ENCODE measurements at places on chromosomes 4 and X. TPM values are rescaled to one million over a fixed set of nuclear protein-coding genes. Genes with fewer than 3 reads are reported as not detected.

DNA sequence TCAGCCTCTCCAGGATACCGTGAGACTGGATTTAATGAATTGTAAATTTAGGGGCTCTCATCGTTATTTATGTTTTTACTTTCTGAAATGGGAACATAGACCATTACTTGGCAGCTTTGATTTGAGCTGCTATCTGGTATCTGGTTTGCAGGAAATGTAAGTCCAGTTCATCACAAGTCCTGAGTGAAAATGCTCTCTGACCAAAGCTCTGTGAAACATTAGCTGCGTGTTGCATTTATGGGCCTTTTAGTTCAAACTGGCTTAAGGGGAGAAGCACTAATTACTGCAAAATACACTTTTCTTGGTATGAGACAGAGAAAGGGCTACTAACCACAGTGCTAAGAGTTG is 420 bp downstream of the CC2D2A start:
- no peak overlapping the region for H3K27ac ChIP-seq
- H3K36me3 ChIP-seq: no peaks in the 10 kb centered on the region
- peak overlapping the region; percentile 29 for H3K4me3 ChIP-seq
- no peaks in the 10 kb centered on the region for H3K27me3 ChIP-seq

DNA sequence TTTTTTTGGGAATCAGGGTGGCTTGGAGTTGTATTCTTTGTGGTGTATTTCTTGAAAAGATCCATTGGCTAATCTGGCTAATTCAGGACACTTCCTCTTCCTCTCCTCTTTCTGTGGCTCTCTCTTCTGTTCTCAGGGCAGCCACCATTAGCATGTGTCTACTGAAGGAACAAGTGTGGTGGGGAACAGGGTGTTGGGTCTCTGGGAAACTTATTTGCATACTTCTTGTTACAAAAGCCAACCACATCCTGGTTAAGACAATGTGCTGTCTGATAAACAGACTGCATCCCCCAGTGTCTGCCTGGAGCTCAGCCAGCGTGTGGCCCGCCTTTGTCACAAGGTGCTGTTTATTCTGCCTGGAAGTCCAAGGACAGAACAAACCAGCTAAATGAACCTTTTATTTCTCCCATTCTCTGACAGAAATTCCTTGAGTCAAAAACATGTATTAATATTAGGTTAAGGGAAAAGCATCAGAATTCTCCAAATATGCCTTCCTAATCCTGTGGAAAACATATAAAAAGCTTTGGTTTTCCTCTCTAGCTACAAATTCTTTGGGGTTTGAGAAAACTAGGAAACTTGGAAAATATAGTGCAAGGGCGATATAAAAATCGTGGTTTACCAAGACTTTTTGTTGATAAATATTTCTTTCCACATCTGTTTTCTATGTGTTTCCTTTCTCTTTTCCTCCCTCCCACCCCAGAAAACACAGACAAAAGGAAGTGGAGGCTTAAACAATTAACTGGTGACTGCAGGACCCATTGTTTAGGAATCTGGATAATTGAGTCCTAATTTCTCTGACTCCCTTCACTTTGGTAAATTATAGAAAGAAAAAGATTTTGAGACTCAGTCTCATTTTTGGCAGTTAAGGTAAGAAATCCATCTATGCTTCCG is 203.6 kb downstream of the SPRY1 start:
- H3K4me3 ChIP-seq: no peak overlapping the region
- H3K4me1 ChIP-seq: peaks cover 19% of the 10 kb centered on the region
- no peak overlapping the region for H3K27ac ChIP-seq
- H3K27me3 ChIP-seq: no peaks in the 10 kb centered on the region

The USP17L21 gene
- not detected for total RNA-seq

DNA sequence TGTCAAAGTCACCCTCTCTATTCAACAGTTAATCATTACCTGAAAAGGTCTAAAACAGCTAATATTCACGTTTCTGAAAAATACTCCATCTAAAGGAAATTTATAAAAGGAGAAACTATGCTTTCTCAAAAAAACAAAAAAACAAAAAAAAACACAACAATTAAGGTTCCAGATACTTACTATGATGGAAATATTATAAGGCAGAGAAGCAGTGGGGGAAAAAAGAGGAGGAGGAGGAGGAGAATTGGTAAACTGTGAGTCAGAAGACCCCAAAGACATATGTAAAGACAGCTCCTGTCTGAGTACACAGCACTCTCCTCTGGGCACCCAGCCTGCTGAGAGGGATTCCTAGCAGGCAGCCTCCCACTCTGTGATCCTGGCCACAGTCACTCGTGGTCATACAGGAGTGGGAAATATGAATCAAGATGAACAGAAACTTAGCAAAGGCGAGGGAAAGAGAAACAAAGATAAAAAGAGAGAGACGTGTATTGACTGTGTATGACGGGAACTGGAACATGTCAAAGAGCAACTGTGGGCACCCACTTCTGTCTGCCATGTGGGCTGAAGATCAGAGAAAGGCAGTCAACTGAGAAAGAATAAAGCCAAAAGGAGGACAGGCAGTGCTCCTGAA is 12.5 kb downstream of the KLHL15 start:
- peaks cover 3% of the 10 kb centered on the region for H3K36me3 ChIP-seq
- H3K4me1 ChIP-seq: peaks cover 5% of the 10 kb centered on the region
- H3K27me3 ChIP-seq: no peaks in the 10 kb centered on the region
- peak overlapping the region; percentile 64 for H3K27ac ChIP-seq
- peak; percentile 35 for DNase-seq

The F8A2 gene
- total RNA-seq: not detected

DNA sequence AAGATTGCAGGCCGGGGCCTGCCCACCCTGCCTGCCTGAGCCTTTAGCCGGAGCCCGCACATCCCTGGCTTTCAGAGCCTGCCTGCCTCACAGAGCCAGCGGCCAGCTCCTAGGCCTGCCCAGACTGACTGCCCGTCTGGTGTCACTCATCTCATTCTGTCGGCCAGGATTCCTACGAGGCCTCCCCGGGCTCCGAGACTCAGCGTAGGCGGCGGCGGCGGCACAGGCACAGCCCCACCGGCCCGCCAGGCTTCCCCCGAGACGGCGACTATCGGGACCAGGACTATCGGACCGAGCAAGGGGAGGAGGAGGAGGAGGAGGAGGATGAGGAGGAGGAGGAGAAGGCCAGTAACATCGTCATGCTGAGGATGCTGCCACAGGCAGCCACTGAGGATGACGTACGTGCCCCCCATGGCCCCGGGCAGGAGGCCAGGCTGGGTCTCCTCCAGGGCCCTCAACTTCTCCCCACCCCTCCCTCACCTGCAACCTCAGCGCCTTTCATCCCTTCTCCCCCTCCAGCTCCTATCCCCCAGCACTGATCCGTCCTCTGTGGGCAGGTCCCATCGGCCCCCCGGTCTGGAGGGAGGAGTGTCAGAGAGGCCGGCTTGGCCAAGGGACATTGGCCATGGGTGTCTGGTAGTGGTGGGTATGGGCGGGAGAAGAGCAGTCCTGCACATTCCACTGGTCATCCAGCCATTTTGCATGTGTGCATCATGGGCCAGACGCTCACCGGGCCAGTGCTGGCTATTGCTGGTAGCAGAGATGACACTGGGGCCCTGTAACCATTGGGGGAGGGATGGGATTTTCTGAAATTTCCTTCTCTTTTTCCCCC is 22.6 kb upstream of the UBA1 start:
- no peak overlapping the region for H3K27ac ChIP-seq
- H3K27me3 ChIP-seq: no peaks in the 10 kb centered on the region

GRCh38 chr4:25949173-25949748 is 35.2 kb downstream of the SMIM20 start:
- DNase-seq: no peak
- no peak overlapping the region for H3K4me3 ChIP-seq
- H3K27me3 ChIP-seq: no peaks in the 10 kb centered on the region
- H3K36me3 ChIP-seq: no peaks in the 10 kb centered on the region

GRCh38 chrX:55524487-55524886 is 34.8 kb upstream of the USP51 start:
- no peaks in the 10 kb centered on the region for H3K36me3 ChIP-seq
- DNase-seq: no peak
- no peak overlapping the region for H3K4me3 ChIP-seq
- no peak overlapping the region for H3K27ac ChIP-seq

- no peak for DNase-seq
- H3K4me3 ChIP-seq: no peak overlapping the region
- H3K4me1 ChIP-seq: no peaks in the 10 kb centered on the region
These were observed 69.9 kb downstream of the CHIC2 start for GRCh38 chr4:53994382-53995102.

DNA sequence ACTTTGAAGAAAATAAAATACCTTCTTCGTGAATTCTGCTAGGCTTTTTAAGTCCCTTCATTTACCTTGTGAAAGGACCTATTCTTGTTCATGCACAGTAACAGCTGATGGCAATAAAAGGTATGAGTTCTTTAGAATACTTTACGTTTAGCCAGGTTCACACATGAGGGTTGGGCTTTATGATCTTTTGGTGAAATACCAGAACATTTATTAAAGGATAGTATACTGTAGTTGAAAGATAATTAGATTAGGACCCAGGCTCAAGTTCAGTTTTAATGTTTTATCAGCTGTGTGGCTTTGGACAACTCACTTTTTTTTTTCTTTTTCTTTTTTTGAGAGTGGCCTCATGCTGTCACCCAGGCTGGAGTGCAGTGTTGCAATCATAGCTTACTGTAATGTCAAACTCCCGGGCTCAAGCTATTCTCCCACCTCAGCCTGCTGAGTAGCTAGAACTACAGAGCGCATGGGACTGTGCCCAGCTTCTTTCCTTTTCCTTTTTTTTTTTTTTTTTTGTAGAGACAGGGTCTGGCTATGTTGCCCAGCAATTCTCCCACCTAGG is 28.2 kb upstream of the NEIL3 start:
- H3K27me3 ChIP-seq: no peaks in the 10 kb centered on the region
- no peak for DNase-seq
- no peak overlapping the region for H3K4me3 ChIP-seq
- no peaks in the 10 kb centered on the region for H3K36me3 ChIP-seq
- H3K4me1 ChIP-seq: peaks cover 12% of the 10 kb centered on the region
- H3K27ac ChIP-seq: no peak overlapping the region

DNA sequence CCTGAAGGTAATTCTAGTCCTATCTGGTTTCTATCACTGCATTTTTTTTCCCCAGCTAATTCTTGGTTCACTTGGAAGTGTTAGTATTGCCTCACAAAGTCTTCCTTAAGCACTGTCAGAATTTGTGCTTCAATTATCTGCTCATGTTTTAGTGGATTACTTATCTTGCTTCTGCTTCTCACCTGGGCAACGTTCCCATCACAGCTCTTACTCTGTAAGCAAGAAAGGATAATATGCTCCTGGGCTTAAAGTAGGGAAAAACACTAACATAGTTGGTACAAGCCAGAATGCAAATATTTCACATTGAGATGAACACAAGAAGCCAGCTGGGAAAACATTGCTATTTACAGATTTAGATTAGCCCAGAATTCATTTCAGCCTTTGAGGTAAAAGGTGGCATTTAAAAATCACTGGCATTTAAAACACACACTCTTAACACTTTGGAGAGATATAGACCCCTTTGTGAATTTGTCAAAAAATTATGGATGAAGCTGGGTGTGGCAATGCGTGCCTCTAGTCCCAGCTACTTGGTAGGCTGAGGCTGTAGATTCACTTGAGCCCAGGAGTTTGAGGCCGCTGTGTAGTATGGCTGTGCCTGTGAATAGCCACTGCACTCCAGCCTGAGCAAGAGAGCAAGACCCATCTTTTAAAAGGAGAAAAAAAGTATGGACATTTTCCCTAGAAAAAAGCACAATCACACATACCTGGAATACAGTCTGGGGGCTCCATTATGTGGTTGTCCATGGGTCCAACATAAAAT is 6.6 kb upstream of the PTPN13 start:
- DNase-seq: no peak
- H3K4me3 ChIP-seq: no peak overlapping the region
- H3K4me1 ChIP-seq: no peaks in the 10 kb centered on the region

- H3K27me3 ChIP-seq: peaks cover 25% of the 10 kb centered on the region
- DNase-seq: peak; percentile 23
- H3K36me3 ChIP-seq: no peaks in the 10 kb centered on the region
- no peak overlapping the region for H3K27ac ChIP-seq
- no peak overlapping the region for H3K4me3 ChIP-seq
- H3K4me1 ChIP-seq: no peaks in the 10 kb centered on the region
These were observed 57.7 kb downstream of the WFS1 start for GRCh38 chr4:6327220-6327917.

The GAGE12J gene
- total RNA-seq: not detected

GRCh38 chr4:135411251-135411650 is 1209.7 kb upstream of the PABPC4L start:
- no peaks in the 10 kb centered on the region for H3K36me3 ChIP-seq
- no peaks in the 10 kb centered on the region for H3K4me1 ChIP-seq

DNA sequence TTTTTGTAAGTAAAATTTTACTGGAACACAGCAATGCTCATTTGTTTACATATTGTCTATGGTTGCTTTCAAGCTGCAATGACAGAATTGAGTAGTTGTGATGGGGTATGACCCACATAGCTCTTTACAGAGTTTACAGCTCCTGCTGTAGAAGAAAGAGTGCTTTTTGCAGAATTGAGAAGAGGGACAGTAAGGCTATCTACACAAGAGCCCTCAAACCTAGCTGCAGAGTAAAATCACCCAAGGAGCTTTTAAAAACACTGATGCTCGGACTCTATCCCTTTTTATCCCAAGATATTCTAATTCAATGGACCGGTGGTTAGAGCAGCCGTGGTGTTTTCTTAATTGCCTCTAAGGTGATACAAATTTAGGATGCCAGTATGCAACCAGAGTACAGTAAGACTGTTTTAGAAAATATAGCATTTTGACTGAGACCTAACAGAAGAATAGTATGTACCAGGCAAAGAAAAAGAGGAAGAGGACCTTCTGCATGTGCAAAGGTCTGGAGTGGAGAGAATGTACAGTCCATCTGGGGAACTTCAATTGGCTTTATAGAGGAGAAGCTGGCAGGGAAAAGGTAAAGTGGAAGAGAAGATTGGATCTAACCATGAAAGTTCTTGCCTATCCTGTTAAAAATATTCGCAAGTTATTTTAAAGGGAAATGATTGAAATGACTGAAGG is 663.6 kb upstream of the CPEB2 start:
- H3K4me1 ChIP-seq: no peaks in the 10 kb centered on the region
- H3K27ac ChIP-seq: no peak overlapping the region
- no peak overlapping the region for H3K4me3 ChIP-seq
- no peak for DNase-seq

DNA sequence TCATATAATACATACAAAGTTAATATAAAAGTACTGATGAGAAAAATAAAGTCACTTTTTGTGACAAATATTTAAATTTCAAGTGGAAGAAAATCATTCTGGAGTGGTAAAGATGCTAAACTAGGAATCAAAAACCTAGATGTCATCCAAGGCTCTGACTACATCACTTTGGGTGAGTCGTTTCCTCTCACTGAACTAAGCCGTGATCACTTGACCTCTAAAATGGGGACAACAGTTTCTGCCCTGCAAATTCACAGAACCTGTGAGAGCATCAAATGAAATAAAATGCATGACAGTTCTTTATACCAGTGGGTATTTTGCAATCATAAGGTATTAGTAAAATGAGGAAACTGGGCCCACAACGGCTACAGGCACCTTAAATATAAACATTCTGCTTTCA is 63.8 kb downstream of the PRDM5 start:
- no peak for DNase-seq
- no peaks in the 10 kb centered on the region for H3K36me3 ChIP-seq
- no peak overlapping the region for H3K27ac ChIP-seq

Data from thymus (tissue), 14 donors.